Activated naive CD4-positive, alpha-beta T cell (primary cell): ENCODE measurements at places on chromosomes 5 and 9.

DNA sequence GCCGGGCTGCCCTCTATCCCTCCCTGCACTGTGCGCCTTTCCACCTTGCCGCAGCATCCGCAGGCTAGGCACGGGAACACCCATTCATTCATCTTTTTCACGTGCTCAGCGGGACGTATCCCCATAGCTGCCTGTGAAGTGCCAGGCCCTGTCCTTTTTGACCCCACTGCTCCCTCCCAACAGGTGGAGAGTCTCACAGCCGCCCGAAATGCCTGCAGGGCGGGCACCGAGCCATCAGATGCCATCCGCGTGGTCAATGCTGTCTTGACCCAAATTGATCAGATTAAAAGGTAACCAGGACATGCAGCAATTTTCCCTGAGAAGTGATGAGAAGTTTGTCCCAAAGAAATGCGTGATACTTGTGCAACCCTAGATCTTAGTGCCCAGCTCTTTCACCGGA is 15.5 kb downstream of the TRIP13 start:
- DNase-seq: no peak

DNA sequence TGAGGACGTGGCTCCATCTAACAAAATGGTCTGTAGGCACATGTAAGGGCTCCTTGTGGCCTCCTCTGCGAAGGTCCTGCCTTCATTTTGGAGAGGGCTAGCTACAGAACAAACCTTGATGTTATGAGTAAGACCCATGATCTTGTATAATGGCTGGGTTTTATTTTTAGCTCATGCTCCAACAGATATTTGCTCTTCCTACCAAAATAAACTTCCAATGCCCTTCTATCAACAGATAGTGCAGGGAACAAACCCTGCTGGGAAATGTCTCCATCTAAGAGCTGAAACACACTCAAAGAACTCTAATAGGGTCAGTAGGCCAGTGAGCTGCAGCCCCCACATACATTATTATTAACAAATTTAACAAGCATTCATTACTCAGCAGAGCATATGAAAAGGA is 189.5 kb downstream of the LURAP1L start:
- no peak for DNase-seq

DNA sequence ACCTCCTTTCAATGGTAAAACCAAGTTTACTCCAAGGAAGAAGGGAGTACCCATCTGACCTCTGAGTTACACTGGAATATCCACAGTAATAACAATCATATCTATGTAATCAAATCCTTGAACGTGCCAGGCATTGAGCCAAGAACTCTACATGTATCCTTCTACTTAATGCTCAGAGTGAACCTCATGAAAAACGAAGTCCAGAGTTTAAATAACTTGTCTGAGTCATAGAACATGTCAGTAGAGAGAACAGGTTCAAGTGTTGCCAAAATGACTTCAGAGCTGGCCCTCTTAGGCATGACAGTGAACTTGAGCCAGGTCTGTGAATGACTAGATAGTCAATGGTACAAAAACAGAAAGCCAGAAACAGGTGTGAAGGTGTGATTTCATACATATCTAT is 164.1 kb upstream of the ZNF618 start:
- no peak for DNase-seq

- no peak for DNase-seq
Observed at GRCh38 chr9:132018957-132019405, 60.7 kb downstream of the MED27 start.

DNA sequence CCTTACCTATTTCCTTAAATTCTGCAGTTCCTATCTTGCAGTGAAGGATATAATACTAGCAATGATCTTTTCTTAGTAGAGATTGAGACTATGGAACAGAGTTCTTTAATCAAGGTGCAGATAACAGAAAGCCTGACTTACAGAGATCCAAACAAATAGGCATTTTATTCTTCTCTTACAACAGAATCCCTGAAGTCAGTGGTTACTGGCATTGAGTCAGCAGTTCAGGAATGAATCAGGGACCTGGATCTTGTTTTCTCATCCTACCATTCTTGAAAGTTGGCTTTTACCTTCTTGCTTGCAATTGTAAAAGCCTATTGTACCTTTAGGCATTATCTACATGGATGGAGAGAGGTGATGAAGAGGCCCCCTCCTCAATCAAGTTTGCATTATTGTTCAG is 47.5 kb upstream of the TLE4 start:
- DNase-seq: no peak

DNA sequence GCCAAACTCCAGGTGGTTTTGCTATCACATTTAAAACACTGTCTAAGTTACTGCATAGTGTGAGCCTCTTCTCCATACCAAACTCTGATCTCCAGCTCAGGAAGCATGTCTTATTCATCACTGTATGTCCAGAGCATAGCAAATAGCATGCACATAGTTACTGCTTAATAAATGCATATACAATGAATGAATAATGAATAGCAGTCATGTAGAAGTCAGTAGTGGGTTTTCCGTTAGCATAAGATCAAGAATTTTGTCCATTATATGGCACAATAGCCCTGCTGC is 329.4 kb downstream of the ARRDC3 start:
- no peak for DNase-seq

- DNase-seq: no peak
Observed at GRCh38 chr5:103929338-103930013, 366.9 kb upstream of the NUDT12 start.

- no peak for DNase-seq
Observed at GRCh38 chr5:172140866-172141265, 47.2 kb downstream of the STK10 start.

- peak; percentile 25 for DNase-seq
Observed at GRCh38 chr5:37837414-37838032, 2.3 kb downstream of the GDNF start.

DNA sequence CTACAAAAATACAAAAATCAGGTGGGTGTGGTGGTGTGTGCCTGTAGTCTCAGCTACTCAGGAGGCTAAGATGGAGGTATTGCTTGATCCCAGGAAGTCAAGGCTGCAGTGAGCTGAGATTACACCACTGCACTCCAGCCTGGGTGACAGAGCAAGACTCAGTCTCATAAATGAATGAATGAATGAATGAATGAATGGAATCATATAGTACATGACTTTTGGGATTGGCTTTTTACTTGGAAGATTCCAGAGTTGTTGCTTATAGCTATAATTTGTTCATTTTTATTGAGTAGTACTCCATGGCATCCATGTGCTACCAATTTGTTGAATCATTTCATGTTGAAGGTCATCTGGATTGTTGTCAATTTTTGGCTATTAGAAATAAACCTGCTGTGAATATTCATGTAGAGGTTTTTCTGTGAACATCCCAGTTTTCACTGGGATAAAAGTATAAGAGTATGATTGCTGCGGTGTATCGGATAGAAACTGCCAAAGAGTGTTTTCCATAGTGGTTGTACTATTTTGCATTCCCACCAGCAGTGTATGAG is 19.9 kb downstream of the ERBIN start:
- DNase-seq: no peak

GRCh38 chr5:134145041-134145757 is 30.7 kb downstream of the TCF7 start:
- DNase-seq: no peak

DNA sequence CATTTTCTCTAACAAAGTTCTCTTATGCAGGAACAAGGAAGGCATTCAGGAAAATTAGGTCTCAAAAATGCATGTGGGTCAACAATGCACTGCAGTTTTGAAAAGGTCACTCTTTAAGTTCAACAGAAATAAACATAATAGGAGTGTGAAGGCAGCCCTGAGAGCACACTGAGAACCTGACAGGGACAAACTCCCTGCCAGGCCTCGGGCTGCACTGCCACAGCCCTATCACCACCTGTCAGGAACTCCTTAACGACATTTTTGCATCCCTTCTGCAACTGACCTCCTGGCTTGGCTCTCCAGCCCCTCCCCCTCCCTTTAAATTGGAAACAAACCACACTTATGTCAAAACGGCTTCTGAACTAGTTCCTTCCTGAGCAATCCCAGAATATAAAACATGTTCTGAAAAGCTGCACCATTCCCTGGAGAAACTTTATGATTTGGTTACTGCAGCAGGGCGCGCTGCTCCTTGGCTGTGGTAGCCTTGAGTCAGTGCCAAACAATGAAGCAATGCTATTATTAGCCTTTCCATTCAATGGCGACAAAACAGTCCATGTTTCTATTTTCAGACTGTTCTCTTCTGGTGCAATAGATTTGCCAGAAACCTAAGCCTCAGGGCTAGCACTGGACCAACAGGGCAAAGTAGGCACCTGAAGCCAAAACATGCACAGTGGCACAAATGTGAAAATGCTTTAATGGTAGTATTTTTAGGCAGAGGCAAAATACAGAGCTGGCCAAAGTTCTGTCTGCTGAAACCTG is 160.1 kb upstream of the ZNF608 start:
- no peak for DNase-seq

DNA sequence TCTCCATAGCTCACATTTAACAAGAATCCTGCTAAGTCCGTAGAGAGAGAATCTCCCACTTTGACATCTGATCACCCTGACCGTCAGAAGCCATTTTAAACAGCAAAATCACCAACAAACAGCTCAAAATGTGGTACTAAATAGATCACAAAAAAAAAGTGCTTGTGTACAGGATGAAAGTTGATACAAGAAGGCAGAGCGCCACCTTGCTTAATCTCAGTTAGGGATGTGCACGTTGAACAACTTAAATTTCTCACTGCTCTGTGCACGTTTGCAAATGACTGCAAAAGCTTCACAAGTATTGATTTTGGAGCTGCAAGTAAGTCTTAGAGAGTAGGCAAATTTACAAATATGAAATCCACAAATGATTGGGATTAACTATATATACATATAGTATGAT is 63.1 kb upstream of the NREP start:
- no peak for DNase-seq

GRCh38 chr5:67019065-67019845 is 177.3 kb downstream of the CD180 start:
- DNase-seq: no peak
